ENCODE measurements at places on chromosomes 3 and 15.

DNA sequence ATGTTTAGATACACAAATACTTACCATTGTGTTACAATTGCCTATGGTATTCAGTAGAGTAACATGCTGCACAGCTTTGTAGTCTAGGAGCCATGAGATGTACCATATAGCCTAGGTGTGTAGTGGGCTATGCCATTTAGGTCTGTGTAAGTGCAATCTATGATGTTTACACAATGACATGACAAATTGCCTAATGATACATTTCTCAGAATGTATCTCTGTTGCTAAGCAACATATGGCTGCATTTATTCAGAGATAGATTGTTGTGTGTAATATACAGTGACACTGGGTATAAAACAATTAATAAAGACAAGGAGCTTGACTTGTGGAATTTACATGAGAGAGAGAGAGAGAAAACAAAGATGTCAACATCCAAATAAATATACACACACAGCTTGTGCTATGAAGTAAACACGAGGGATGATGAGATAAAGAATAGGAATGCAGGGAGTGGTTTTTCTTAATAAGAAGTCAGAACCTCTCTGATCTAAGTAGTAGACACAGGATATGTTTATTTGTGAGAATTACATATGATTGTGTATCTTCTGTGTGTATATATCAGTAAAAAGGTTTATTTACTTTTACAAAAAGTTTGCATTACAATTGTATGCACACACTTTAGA lies 110.0 kb downstream of the KCNAB1 start:
- DNase-seq, result peak; percentile 7

DNA sequence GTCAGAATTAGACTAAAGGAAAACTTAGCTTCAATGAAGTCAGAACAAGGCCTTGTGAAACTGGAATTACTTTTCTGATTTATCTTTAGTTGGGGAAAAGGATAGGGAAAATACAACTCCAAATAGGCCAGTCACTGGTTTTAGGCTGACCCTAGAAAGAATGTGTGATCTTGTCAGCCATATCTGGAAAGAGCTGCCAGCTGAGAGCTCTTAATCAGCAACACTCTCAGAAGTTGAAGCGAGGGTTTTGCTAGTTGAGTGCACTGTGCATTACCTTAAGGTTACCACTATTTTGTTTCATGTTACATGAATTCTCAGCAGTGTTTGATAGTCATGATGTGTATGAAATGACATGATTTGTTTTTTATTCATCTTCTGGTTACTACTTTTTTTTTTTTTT lies 905.3 kb upstream of the ALCAM start:
- no peak for DNase-seq

GRCh38 chr3:179603321-179603720 lies 1.1 kb downstream of the MRPL47 start:
- no peak for DNase-seq

GRCh38 chr3:124206225-124207055 lies 214.5 kb upstream of the ROPN1 start:
- no peak for DNase-seq

- DNase-seq, result peak; percentile 25
Observed at GRCh38 chr3:178436773-178437172, 99.5 kb upstream of the KCNMB2 start.

GRCh38 chr15:32716216-32716914 lies 1.4 kb upstream of the GREM1 start:
- no peak for DNase-seq
